Right lobe of liver (tissue), 6 donors: ENCODE measurements at places on chromosomes 5 and 9. TPM values are rescaled to one million over a fixed set of nuclear protein-coding genes. Genes with fewer than 3 reads are reported as not detected.

GRCh38 chr9:35945341-35946018, 12.5 kb downstream of the OR2S2 start:
- peak; percentile 78 for DNase-seq

DNA sequence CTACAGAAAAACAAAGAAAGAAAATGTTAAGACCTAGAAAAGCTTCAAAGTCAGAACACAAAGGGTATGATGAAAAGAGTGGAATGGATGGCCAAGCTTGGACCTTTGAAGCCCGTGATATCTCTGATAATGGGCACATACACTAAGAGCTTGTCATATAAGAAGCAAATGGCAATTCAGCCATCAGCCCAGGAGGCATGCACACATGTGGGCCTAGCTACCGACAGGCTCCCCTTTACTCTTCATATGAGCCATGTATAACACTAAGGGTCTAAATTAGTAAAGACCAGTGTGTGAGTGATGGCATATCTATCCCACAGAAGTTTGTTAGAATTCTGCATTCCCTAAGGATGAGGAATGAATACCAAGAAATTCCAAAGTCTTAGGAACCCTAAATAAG, 20.1 kb downstream of the GRHPR start:
- no peak for DNase-seq

Gene PPP3R2
- not detected for total RNA-seq

DNA sequence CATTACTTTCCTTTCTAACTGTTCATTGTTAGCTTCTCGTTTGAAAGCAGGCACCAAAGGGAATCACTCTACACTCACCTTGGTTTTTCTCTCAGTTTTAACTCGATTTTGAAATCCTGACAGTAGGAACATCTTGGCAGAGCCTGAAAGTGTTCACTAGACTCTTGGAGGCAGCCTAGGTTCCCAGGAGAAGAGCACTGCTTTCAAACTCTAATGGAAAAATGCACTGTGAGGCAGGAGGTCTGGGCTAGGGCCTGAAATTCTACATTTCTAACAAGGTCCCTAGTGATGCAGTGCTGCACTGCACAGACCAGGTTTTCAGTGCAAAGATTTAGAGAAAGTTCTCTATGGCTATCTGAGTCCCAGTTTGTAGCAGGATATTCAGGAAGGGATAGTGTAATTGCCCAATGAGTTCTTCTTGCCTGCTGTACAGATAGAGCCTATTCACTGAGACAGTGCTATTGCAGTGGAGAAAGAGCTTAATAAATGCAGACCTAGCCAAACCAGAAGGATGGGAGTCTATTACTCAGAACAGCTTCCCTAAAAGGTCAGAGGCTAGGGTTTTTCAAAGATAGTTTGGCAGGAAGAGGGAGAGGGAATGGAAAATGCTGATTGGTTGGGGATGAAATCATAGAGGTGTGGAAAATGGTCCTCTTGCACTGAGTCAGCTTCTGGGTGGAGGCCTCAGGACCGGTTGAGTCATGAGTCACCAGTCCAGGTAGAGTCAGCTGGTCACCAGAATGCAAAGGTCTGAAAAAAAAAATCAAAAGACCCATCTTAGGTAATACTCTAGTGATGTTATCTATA, 153.9 kb downstream of the GPBP1 start:
- no peak for DNase-seq

DNA sequence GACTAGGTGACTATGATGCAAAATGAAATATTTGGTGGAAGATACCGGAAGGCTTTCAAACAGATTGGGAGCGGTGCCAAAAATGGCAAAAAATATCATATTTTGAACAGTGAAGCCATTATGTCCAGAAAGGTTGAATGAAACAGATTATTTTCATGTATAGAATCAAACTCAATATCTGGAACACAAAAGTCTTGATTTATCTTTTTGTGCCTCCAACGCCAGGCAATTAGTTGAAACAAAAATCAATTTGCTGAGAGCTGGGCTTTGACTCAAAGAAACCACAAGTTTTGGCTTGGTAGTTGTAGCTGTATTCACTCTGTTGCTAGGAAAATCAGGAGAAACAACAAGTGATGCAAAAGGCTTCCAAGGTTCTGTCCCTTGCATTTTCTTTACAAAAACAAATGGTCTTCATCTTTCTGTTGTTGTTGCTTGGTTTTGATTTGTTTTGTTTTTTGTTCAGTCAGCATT, 421.7 kb upstream of the TYRP1 start:
- no peak for DNase-seq

- DNase-seq: peak; percentile 96
Measured at GRCh38 chr9:98146101-98146991, 27.3 kb upstream of the TRIM14 start.

DNA sequence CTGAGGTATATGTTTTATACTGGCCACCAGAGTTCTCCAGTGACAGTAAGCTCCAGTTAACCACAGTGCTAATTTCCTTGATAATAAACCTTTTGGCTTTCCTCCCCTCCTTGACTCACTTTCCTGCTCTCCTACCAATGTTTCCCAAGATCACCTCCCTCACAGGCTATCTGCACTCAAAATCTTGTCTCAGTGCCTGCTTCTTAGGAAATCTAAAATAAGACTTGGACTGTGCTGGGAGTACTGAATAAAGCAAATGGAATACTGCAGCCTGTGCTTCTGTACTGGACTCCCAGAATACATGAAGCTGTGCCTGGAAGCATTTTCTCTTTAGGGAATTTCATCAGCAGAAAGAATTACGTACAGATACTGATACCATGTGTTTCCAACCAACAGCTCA, 1.7 kb upstream of the DCP2 start:
- DNase-seq: no peak

DNA sequence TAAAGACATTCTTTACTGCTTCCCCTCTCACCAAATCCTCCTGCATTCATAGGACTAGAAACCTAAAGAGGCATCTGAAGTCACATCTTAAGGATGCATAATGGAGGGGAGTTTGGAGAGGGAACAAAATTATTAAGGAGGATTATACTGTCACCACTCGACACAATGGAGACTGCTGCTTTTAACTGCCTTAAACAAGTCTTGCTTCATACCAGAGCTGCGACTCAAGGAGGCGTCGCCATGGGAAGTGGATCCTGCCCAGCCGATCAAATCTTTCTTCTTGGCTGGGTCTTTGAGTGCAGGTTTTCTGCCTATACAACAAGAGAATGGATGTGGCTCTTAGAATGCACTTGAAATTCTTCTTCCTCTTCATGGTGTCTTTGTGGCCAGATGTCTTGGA, 66.7 kb upstream of the FOXE1 start:
- no peak for DNase-seq

Gene KYAT1
- total RNA-seq: 10.6 TPM

DNA sequence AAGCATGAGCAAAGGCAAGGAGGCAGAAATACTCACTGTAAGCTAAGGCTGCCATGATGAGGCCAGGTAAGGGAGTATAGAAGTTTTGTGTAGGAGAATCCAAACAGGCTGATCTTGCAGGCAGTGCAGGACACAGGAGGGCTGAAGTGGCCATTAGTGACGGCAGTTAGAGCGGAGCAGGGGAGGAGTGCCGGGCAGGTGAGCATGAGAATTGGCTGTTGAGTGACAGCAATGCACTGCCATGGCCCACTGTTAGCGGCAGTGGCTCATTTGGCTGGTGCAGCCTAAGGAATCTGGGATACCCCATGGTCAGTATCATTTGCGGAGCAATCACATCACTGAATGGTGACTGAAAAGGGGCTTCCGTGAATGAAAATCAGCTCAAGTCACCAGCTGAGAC, 22.8 kb downstream of the RGS3 start:
- DNase-seq: no peak

- DNase-seq: no peak
Measured at GRCh38 chr5:115100319-115100955, 69.3 kb downstream of the TRIM36 start.

Gene CLTB
- total RNA-seq: 65.4 TPM

DNA sequence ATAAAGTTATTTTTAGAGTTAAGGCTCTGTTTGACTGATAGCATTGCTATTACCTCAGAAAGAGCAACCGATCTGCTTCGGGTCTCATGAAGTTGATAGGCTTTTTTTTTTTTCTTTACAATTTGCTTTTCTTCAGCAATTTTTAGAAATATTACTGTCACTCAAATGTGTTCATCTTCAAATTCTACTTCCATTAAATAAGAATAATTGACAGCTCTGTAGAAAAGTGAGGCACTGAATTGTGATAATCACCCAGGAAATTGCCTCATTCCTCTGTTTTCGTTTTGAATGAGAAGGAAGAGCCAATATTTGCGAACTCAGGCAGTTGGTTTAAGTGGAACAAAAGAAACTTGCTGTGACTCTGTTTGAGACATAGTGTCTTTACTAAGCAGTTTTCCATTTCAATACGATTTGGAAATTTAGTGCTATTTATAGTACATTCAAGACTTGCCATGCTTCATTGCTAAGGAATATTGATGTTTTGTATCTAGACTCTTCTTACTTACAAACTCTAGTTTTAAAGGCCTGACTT, 700.5 kb upstream of the CDH10 start:
- no peak for DNase-seq

DNA sequence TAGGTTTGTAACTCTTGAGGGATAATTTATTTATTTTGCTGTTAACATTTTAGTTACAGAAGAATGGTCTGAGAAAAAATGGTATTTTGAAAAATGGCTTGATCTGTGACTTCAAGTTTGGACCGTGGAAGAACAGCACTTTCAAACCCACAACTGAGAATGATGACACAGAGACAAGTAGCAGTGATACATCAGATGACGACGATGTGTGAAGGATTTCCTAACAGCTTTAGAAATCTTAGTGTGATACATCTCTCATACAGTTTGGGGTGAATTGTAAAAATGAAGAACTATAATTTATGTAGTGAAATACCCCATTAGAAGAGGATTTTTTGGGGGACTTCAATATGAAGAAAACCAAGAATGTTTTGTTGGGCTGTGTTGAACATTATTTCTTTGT, 88.7 kb downstream of the GPBP1 start:
- no peak for DNase-seq

Gene PGM5
- total RNA-seq: 3.5 TPM

GRCh38 chr9:107750741-107751566, 261.4 kb upstream of the KLF4 start:
- peak; percentile 77 for DNase-seq

GRCh38 chr9:111728617-111729366, 65.9 kb downstream of the SHOC1 start:
- DNase-seq: no peak

- no peak for DNase-seq
Measured at GRCh38 chr5:95369782-95370181, 21.4 kb upstream of the FAM81B start.

- no peak for DNase-seq
Measured at GRCh38 chr5:161539016-161539415, 7.5 kb downstream of the GABRB2 start.

Gene PTGS1
- 2.8 TPM for total RNA-seq

Gene CDH9
- total RNA-seq: not detected

Gene GABRB2
- total RNA-seq: not detected

Gene KCNIP1
- total RNA-seq: not detected

DNA sequence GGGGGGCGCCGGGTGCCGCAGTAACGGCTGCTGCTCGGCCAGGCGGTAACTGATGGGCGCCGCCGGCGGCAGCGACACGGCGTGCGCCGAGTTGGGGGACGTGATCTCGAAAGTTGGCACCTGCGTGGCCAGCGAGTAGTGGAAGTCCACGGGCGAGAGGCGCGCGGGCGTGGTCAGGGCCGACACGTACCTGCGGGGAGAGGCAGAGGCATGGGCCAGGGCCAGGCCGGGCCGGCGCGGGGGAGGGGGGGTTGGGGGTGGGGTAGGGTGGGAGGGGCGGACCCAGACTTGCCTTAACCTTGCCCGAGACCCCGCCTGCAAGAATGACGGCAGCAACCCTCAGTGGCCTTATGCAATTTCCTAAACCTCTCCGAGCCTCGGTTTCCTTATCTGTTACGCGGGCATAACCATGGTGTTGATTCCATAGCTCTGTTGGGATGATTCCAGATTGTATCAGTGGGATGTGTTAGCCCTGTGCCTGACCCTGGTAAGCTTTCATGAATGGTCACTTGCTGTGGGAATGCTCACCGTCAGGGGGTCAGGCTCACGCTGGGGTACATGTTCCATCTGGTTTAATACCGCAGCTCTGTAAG, 53.0 kb downstream of the PSD2 start:
- DNase-seq: no peak

DNA sequence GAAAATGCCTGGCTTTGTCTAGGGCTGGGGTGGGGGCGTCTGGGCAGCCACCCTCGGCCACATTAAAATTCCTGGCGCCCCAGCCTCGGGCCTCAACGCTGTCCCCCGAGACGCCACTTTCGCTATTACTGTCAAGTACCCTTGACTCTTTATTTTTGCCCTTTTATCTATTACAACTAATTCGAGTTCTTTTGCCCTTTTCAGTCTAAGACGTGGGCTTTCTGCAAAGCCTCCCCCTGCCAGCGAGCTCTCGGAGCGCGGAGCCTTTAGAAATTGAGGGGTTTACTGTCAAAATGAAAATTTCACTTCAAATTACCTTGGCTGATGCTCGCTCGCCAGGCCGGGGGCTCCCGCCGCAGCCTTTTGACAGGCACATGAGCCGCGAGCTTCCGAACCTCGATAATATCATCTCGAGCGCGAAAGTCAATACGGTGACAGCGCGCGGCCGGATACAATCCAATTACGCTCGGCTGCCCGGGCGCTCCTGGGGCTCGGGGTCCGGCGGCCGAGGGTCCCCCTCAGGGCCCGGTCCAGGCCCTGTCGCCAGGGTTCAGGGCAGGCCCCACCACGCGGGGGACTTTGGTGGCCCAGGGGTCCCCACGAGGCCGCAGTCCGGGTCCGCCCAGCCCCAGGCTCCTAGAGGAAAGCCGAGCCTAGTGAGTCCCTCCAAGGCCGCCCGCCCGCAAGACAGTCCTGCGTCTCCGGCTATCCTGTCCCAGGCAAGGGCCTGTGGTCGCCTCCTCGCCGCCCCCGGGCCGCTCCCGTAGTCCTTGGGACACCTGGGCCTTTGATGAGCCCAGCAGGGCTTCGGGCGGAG, 6.7 kb downstream of the IRX4 start:
- DNase-seq: no peak

DNA sequence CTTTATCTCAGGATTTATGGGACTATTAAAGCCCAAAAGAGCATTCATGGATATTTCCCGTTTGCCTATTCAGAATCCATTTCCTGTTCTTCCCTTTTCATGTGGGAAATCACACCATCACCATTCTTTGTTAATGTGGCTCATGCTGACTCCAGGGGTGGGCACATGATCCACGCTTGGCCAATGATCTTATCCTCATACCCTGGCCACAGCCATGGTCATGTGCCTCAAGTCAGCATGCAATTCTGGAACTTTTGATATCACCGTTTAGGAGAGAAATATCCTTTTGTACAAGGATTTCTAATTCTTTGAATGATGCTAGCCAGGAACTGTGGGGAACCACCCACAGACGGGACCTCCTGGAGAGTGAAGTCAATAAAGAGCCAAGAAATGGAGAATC, 272.2 kb downstream of the PRELID2 start:
- DNase-seq: no peak

Gene RAD50
- total RNA-seq: 14.1 TPM

DNA sequence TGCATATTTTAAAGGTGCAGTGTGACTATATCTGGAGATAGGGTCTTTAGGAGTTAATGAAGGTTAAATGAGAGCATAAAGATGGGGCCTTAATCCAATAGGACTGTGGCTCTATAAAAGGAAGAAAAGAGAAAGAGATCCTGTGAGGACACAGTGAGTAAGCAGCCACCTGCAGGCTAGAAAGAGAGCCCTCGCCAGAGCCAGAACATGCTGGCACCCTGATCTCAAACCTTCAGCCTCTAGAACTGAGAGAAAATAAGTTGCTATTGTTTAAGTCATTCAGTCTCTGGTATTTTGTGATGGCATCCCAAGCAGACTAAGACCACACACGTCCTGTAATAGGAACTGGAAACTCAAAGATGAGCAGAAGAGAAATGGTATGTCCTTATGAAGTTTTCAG, 41.0 kb downstream of the RNF180 start:
- DNase-seq: no peak

- DNase-seq: no peak
Measured at GRCh38 chr9:71781391-71781790, 13.1 kb upstream of the CEMIP2 start.

Gene TAF1L
- total RNA-seq: not detected
